ENCODE measurements at places on chromosomes 16 and 17. TPM values are rescaled to one million over a fixed set of nuclear protein-coding genes. Genes with fewer than 3 reads are reported as not detected.

The AOC3 gene
- 0.56 TPM for total RNA-seq

The GABARAP gene
- total RNA-seq: 256 TPM

The LDHD gene
- total RNA-seq: 0.20 TPM

The SUPT4H1 gene
- total RNA-seq: 66.1 TPM

- no peak for DNase-seq
Observed at GRCh38 chr17:39729280-39729851, 966 bp downstream of the MIEN1 start.

DNA sequence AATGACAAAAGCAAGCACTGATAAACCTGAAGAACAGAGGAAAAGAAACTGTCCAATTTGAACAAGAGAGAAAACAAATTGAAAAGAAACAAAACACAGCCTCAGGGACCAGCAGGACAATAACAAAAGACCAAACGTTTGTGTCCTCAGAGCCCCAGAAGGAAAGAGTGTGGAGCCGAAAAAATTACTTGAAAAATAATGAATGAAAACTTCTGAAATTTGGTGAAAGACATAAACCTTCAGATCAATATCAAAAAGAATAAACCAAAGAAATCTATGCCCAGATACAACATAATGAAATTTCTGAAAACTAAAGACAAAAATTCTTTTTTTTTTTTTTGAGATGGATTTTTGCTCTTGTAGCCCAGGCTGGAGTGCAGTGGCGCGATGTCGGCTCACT lies 45.6 kb downstream of the CCDC57 start:
- no peak for DNase-seq

DNA sequence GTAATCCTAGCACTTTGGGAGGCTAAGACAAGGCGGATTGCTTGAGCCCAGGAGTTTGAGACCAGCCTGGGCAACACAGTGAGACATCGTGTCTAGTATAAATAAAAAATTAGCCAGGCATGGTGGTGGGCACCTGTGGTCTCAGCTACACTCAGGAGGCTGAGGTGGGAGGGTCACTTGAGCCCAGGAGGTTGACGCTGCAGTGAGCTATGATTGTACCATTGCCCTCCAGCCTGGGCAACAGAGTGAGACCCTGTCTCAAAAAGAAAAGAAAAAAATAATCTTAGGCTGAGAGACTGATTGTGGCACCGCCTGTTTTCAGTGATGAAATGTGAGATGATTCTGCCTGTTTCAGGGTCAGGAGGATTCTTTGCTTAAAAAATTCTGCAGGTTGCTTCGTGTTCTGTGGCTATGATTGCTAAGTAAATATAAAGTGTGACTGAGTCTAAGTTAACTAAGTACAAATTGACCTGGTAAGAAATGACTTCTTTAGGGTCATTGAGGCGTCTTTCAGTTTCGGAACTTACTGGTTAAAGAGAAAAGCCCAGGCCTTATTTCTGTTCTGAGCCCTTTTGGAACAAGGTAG lies 128.3 kb downstream of the SOCS1 start:
- no peak for DNase-seq

DNA sequence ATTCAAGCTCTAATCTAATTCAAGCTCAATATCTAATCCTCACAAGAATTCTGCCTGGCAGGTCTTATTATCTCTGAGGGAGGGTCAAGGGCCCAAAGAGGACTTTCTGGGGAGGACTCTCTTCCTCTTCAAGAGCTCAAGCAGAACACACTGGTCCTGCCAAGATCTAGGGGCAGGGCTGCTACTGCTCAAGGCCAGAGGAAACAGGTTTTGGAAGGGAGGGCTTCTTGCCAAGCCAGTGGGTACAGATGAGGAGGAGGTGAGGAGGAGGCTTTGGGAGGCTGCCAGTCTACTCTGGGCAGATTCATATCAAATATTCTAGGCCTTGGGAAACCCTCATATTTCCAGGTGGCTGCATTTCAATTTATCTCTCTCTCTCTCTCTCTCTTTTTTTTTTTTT lies 51.8 kb upstream of the IL34 start:
- DNase-seq: no peak

DNA sequence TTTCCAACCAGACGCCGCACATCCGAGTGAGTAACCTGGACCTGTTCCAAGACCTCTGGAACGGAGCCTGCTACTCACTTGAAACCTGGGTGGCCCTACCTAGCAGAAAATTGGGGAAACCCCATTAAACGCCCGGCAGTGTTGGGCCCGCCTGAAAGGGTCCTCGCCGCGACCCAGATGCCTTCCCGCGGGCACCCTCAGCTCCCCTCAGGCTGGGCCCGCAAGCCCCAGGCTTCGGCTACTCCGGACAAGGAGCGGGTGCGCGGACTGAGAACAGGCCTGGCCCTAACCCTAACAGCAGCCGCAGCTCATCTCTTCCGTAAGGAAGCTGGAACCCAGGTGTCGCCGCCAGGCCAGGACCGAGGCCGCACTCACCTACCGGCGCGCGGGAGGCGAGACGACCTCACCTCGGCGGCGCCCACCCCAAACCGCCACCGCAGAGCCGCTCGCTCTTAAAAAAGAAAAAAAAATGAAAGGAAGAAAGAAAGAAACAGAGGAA lies 344 bp downstream of the PSME3IP1 start:
- DNase-seq: peak; percentile 49

DNA sequence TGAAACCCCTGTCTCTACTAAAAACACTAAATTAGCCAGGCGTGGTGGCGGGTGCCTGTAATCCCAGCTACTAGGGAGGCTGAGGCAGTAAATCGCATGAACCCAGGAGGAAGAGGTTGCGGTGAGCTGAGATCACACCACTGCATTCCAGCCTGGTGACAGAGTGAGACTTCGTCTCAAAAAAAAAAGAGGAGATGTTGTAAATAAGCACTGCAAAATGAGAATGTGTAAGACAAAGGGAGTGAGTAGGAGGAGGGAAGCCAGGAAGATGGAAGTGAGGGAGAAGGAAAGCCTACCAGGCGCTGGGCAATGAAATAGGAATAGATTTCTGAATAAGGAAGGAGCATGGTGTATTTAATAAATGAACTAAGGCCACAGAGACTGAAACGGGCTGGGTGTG lies 8.7 kb upstream of the PRPF8 start:
- no peak for DNase-seq

DNA sequence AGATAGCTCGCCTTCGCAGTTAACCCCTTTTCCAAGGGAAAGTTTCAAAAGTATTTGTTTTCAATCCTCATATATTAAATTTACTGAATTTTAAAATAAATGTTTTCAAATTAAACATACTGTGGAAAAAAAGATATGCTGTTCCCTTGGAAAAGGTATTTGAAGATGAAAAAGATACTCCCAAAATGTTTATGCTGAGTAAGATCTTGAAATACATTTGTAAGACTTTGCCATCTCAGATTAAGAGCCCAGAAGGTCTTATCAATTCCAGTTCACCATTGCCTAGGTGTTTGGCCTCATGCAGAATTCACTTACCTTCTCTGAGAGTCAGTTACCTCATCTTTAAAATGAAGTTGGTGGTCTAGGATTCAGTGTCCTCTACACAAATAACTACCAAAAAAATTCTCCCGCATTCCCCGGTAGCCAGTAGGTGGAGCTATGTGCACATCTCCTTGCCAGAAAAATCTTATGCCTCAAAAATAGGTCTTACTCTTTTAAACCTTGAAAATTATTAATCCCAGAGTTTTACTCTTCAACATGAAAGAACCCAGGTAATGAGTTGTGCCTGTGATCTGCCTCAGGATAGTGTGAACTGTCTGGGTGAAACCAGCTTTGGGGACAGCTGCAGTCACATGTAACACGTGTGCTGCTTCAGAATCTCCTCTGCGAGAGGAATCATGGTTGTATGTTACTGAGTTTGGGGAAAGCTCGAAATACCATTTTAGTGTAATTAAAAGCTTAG lies 178.3 kb downstream of the MRTFB start:
- peak; percentile 62 for DNase-seq

DNA sequence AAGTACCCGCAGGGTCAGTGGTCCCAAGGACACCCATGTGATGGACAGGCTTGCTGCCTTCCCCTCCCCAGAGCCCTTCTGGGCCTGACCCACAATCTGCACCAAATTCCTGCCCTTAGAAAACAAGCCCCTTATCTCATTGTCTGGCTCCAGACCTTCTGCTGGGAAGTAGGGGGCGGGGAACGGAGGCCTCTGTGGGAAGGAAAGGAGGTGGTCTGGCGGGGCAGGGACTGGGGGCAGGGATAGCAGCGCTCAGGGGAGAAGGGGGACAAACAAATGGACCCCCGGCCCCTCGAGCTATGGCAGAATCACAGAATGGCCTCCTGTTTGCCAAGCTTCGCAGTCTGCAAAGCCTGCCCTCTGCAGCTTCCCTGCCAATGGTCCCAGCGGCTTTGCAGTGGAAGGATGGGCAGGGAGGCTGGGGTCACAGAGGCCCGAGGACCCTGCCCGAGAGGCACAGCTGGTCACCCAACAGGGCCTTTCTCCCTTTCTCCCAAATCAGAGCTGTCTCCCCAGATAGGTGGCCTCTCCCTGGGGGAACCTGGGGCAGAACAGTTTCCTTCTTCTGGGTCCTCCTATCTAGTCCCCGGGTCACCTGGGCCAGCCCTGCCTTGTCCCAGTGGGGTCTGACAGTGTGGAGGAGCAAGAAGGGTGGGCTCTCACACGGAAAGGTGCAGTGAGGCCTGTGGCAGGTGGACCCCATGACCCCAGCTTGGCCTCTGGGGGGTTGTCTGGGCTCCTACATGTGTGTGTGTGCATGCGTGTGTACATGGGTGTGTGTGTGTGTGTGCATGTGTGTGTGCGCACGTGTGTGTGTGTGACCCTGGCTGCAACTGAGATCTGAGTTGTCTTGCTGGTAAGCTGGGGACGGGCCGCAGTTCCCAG lies 25.5 kb downstream of the TMEM235 start:
- no peak for DNase-seq

DNA sequence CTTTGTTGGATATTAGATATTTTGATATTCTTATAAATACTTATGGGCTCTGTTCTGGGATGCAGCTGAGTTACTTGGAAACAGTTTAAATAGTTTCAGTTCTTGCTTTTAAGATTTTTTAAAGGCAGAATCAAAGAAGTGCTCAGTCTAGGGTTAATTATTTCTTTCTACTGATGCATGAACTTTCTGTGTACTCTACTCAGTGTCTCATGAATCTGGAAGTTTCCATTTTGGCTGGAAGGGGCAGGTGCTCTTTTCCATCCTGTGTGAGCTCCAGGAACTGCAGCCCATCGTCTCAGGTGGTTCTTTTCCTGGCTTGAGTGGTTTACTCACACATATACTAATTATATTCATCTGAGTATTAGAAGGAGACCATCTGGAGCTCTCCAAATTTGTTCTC lies 61.1 kb upstream of the CPHXL start:
- no peak for DNase-seq

GRCh38 chr16:129075-129474 lies 9.4 kb downstream of the NPRL3 start:
- no peak for DNase-seq

- DNase-seq: no peak
Observed at GRCh38 chr16:799948-800833, at the start of gene GNG13. GNG13 (minus strand) TSS chr16:800734; CDS start chr16:799077, 1,657 bp downstream.

DNA sequence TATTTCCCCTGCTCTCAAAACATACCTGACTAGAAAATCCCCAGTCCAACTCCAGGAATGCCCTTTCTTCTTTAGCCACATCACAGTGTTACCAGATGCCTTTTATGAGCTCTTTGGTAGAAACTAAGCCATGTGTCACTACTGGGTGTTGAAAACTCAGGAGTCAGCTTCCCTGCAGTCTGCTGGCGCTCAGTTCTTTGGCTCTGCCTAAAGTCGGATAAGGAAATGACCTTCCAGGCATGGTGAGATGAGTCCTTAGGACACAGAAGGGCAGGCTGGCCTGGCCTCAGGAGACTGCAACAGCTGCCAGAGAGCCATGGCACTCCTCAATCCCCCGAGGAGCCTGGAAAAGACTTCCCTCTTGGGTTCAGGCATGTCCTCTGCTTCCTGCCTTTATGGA lies 89.1 kb downstream of the CDH13 start:
- no peak for DNase-seq

GRCh38 chr17:16936536-16937310 lies 35.2 kb downstream of the TNFRSF13B start:
- DNase-seq: no peak

- no peak for DNase-seq
Observed at GRCh38 chr17:39674702-39675389, 6.6 kb downstream of the PNMT start.

DNA sequence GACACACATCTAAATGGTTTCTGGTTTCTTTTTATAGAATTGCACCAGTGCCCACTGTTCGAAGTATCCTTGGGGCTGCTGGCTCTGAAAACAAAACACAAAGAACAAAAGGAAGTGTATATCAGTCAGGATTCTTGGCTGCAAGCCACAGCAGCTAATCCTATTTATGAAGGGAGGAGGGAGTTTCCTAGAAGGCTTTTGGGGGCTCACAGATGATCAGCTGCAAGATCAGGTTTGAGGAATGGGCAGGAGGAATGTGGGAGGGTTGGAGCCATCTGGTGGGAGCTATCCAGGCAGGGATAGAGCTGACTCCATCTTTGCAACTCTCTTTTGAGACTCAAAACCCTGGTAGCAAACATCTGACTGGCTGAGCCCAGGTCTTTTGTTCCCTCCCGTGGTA lies 118.3 kb upstream of the EEF2KMT start:
- no peak for DNase-seq

- DNase-seq: peak; percentile 56
Observed at GRCh38 chr16:68289621-68290329, 21.0 kb downstream of the SLC7A6OS start.

DNA sequence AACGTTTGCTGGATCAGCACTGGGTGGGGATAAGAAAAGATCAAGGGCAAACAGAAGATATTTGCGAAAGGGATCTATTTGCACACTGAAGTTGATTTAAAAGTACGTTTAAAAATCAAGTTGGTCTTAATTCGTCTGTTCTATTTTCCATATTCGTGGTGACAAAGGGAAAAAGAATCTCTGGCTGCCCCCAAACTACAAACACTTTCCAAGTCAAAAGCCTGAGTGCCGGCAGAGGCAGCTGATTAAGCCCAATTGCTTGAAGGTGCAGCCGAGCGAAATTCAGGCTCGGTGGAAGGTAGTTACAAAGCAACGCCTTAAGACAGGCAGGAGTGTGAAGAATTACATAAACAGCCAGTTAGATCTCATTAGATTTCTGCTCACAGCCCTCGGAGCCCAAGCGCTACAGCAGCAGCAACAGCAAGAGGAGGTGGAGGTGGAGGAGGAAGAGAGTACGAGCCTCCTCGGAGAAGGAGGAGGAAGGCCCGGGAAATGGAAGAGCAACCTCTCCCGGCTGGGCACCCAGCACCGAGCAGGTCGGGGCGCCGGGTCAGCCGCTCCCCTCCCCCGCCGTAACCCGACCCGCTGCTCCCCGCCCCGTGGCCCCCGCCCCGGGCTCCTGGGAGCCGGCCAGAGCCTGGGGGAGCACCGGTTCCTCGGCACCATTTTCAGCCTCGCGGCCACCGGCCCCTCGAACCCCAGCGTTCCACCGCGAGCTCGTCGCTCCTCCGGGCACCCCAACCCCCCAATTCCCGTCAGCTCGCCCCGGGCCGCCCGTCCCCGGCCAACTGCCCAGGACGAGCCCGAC lies 890 bp downstream of the TOB1 start:
- DNase-seq: peak; percentile 61

- no peak for DNase-seq
Observed at GRCh38 chr16:10812312-10813098, 6.1 kb downstream of the TVP23A start.

- no peak for DNase-seq
Observed at GRCh38 chr16:81431554-81432353, 12.9 kb upstream of the CMIP start.
